ENCODE measurements at places on chromosomes 12 and 14.

- DNase-seq = no peak
Measured at GRCh38 chr12:39105111-39105510, 199.7 kb upstream of the CPNE8 start.

DNA sequence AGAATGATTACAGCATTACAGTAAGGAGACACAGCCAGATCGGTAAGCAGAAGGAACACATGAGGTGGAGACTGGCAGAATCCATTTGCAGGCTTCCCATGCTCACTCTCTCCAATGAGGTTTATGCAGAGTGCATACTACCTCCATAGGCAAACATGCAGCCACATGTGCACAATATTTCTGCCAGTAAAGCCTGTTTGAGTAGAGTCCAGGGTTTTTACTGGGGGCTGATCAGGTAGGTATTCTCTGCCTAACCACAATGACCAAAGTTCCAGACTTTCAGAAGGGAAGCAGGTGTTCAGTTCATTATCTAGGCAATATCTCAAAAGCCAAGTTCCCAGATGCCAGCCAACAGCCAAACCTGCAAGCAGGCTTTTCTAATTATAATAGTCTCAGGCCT lies 31.1 kb downstream of the INTS13 start:
- peak; percentile 82 for DNase-seq

GRCh38 chr12:45732250-45732649 lies 2.7 kb downstream of the ARID2 start:
- peak; percentile 55 for DNase-seq

- peak; percentile 68 for DNase-seq
Measured at GRCh38 chr12:121334513-121335343, 17.5 kb downstream of the ANAPC5 start.

GRCh38 chr12:32902287-32902997 lies 5.9 kb upstream of the PKP2 start:
- DNase-seq = no peak

DNA sequence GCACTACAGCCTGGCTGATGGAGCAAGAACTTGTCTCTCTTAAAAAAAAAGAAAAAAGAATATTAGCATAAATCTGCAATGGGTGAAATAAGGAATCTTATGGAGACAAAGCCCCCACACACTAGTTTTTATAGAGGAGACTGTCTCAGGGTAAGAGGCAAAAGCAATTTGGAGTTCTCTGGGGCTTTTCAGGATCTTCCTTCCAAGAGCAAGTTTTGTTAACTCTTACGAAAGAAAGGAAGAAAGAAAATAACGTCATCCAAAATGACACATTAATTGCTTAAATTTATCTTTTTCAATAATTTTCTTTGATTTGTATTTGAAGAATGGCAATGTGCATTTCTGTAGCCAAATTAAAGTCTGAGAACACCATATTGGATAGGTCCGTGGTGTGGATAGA lies 3.8 kb downstream of the PDE6H start:
- no peak for DNase-seq

DNA sequence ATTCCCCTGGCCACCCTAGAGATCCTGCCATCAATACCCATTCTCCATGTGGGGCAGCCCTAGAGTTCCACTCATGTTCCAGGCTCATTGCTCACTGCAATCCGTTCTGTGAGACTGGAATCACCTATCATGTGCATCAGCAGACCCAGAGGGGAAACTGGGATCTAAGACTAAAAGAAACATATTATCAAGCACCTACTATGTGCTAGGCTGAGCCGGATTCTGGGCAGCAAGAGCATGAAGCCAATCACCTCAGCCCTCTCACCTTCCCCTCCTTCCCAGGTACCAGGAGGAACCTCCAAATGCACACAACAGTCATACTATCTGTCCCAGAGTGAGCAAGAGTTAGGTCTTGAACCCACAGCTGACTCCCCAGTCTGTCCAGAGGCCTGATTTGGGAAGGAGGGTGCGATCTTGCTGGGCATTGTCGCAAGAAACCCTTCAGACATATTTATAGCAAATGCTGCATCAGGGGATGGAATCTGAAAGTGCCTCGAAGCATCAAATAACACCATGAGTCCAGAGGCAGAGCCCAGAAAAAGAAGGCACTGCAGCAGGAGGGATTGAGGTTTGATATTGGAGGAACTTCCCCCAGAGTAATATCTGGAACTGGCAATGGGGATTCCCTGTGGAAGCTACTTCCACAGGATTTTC lies 6.7 kb upstream of the CACNB3 start:
- no peak for DNase-seq

DNA sequence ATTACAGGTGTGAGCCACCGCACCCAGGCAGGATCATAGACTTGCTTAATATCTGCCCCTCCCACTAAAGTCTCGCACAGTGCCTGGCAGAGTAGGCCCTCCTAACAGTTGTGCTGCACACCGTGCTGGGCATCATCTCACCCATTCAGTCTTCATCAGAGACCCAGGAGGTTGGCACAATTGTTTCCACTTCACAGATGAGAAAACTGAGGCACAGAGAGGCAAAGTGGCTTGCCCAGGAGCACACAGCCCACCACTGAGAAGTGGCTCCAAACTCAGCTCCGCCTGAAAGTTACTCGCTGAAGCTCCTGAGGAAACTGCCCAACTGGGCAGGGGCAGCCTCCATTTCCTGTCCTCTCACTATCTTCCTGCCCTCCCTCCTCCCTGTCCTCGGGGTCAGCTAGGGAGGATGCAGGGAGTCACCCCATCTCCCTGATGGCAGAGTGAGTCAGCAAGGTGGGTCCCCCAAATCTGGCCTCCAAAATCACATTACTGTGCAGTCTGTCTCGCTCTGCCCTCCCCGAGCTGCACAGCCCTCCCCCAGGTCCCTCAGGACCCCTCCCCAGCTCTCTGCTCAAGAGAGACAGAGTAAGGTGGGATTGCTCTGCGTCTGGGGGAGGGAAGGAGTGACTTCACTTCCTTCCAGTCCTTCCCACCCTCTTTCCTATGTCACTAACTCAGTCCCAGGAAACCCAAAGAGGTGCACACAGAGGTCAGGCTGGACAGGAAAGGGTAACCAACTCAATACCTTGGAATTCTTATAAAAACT lies 5.7 kb downstream of the SLC8B1 start:
- no peak for DNase-seq

DNA sequence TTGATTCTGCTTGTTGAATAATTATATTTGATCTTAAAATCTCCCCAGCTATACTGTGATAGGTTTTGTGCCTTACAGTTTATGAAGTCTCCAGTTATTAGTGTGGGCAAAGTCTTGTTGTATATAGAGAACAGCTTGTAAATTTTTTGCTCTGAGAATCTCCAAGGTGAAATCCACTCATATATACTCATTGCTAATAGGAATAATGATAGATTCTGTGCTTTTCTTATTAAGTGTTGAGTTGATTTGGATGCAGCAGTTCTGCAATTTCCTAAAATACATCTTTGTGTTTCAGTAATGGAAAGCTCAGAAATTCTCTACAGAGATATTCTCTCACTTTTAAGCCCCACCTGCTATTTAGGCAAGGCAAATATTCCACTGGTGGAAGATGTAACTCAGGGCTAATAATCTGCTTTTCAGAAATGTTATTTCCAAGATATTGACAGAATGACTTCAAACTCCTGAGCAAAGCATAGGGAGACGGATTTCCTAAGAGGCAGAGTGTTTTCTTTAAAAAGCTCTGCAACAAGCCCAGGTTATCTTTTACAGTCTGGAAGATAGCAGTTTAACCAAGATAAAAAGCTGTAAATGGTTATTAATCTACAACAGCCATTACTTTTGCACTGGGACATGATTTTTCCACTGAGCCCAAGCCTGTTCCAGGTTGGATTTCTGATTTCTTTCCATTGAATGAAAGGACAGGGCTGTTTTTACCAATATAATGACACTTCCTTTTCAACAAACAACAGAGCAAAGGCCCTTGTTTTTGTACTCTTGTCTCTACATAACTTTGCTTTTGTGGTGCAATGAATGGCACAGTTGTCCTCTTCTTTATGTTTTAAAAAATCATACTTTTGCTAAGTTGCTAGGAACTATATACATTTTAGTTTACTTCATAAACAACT lies 239.9 kb upstream of the ATP2B1 start:
- DNase-seq = no peak

DNA sequence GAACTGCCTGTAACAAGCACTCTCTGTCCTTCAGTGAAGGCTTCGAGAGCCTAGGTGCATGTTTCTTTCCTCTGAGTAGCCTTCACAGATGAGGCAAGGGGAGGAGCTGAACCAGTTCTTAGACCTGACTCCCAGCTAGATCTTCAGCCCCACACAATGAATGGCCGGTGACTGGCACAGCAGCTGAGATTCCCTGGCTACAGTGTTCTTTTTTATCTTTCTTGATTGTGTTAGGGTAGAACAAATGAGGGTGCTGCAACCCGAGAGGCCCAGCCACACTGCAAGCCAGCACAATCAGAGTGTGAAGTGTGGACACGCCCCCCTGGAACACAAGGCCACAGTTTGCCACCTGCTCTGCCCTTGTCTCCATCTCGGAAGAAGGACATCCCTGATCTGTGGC lies 19.1 kb upstream of the COL2A1 start:
- DNase-seq = no peak

- DNase-seq = no peak
Measured at GRCh38 chr14:68297876-68298468, 478.4 kb downstream of the RAD51B start.

GRCh38 chr12:49345051-49345824 lies 1.4 kb upstream of the DNAJC22 start:
- no peak for DNase-seq

- DNase-seq = no peak
Measured at GRCh38 chr12:113186666-113187325, 1.3 kb downstream of the RITA1 start.

GRCh38 chr12:89166525-89166934 lies 185.8 kb downstream of the DUSP6 start:
- DNase-seq = no peak

- no peak for DNase-seq
Measured at GRCh38 chr12:77076886-77077285, 11.5 kb upstream of the E2F7 start.

DNA sequence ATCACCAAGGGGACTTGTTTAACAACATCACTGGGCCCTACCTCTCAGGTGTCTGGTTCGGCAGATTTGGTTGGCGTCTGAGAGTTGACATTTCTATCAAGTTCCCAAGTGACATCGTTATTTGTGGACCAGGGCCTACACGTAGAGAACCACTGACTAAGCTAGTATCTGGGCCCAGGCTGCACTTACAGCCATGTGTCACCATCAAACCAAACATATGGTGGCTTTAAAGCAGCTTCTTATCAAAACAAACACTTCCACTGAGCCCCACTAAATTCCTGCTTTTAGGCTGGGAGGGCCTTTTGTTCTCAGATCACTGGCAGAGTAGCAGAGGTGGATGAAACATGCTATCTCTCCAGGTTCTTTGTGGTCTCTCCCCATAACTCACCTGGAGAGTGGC lies 220.5 kb downstream of the PELI2 start:
- DNase-seq = no peak

GRCh38 chr12:125981610-125982253 lies 916.5 kb downstream of the AACS start:
- DNase-seq = no peak

DNA sequence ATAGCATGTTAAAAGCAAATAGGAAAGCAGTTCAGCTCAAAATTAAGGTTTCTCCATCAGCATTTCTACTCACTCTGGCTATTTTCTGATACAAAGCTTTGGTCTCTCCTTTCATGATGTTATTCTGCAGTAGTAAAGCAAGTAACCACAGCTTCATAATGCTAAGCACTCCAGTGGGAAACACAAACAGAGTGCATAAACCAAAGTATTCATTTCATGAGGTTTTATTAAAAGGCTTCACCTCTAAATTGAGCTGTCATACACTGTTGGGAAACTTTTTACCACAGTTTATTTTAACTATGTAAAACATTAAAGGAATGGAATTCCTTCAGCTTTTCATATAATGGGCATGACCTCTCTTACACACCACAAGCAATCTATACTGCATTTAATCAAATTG lies 157.9 kb upstream of the LMO3 start:
- DNase-seq = no peak

GRCh38 chr14:70020352-70021170 lies 141.3 kb downstream of the SMOC1 start:
- DNase-seq = no peak

DNA sequence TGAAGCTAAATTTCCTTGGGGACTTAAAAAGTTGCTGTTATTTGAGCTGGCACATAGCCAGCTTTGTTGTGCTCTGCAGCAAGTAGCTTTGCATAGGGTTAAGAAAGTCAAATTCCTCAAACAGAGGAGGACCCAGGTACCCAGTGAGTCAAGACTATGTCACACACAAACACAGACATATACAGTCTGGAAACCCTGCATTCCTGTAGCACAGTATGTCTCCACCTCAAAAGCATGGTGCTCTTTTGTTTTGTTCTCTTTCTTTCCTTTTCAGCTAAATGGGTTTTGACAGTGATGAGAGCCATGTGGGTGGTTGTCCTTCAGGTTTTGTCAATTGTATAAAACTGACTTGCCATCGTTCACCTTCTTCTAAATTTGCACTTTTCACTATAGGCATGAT lies 179.6 kb upstream of the DIO2 start:
- DNase-seq = no peak

DNA sequence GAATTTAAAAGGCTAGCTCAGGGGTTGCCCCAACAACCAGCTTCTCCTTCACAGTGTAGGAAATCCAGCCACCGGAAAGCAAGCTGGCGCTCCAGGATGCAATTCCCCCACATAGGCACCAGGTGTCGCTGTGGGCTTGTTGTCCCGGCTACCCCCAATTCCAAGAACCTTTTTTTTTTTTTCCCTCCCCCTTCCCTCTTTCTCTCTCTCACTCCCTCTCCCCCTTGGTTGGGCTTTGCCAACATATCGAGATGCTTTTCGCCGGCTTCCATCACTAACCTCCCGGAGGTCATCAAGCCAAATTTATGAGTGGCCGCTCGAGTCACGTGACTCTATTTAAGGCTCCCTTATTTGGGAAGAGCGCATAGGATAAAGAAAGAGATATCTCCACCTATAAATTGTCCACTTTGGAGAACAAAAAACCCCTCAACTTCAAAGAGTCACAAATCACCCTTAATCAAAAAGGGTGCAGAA lies at the start of gene HOXC5:
HOXC5 (plus strand) TSS at position 424 of the 474 bp plus-strand sequence. CDS start 73 bp downstream, outside the sequence.
- peak; percentile 47 for DNase-seq

- DNase-seq = no peak
Measured at GRCh38 chr14:102875652-102876051, 46.8 kb upstream of the AMN start.

DNA sequence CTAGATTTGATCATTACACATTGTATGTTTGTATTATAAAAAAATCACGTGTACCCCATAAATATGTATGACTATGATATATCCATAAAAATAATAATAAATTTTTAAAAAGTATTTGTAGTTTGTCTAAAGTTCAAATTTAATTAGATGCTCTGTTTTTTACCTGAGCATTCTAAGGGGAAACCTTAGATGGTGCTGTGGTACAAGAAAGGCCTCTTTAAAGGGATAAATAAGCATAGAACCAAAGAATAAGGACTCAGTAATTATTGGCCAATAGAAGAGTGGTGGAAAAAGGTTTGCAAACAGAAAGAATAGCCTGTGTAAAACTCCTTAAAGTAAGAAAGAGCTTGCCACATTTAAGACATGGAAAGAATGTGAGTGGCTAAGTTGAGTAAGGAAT lies 580.1 kb upstream of the SEL1L start:
- no peak for DNase-seq

GRCh38 chr12:81203671-81204204 lies 125.9 kb downstream of the ACSS3 start:
- DNase-seq = no peak
